NCI-H69 (cell line): ENCODE measurements at places on chromosomes 3 and 15.
A peak's percentile ranks its signal among the peaks of the same experiment; 100 is the strongest.

- DNase-seq, result no peak
Observed at GRCh38 chr15:28900041-28900891, 14.5 kb downstream of the APBA2 start.

- DNase-seq, result no peak
Observed at GRCh38 chr3:196793246-196793645, 53.6 kb downstream of the PAK2 start.

GRCh38 chr3:49761661-49762060, 24.7 kb downstream of the IP6K1 start:
- no peak for DNase-seq

GRCh38 chr3:14634763-14635400, 16.7 kb upstream of the CCDC174 start:
- peak; percentile 91 for DNase-seq

- DNase-seq, result no peak
Observed at GRCh38 chr3:126378341-126378751, 16.4 kb upstream of the CFAP100 start.

DNA sequence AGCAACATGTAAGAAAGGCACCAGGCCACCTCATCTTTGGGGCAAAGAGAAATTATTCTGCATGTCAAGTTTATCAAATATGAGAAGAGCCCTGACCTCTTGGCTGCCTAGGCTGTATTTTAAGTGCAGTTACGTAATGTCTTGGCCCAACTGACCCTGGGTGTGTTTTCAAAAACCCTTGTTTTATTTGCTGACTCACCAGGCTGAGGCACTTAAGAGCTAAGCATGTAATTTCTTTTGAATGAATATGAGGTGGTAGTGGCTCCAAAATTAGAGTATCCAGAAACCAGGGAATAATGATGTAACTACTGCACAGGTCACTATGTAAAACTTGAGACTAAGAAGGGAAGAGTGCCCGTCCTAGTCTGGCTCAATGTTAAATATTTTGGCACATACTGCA, 24.3 kb downstream of the PGPEP1L start:
- peak; percentile 63 for DNase-seq

DNA sequence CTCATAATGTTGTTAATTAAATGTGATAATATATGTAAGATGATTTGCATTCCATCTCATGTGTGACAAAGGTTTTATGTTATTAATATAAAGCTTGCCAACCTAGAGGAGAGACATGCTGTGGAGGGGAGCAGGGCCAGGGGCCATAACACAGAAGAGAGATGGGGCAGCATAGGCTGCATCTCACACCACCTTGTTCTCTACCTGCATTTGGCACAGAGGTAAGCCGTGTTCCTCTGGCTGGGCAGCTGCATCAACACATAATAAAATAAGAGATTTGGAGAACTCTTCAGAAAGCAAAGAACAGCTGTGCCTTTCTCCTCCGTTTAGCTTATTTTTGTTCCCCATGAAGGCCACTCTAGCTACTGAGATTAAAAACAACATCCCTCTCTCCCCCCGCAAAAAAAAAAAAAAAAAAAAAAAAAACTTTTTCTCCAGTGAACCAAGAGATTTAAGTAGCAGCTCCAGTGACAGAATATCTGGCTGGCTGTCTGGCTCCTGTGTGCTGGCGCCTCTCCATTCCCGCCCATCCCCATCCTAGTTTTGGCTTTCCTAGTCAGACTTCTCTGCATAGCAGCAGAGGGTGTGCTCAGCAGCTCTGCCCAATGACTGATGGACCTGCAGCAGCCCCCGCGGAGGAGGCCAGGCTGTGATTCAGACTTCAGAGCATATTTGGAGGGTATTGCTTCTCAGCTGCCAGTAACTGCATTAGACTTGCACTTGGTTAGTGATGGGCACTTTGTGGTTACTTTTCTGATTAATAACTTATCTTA, 52.2 kb upstream of the STXBP5L start:
- DNase-seq, result peak; percentile 15

DNA sequence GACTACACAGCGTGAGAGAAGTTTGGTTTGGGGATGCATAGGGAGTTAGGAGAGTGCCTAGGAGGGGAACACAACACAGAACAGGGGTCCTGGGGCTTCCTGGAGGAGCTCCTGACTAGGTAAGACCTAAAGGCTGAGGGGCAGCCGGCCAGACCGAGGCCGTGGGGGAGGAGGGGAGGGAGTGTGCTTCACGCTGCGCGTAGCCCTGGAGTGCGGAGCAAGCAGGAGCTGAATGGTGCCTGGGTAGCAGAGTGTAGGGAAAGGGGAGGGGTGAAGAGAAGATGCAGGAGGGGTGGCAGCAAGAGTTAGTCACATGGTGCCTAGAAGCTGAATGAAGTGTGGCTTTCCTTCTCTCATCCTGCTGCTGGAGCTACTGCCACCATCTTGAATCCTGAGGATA, 32.4 kb upstream of the HHATL start:
- no peak for DNase-seq

DNA sequence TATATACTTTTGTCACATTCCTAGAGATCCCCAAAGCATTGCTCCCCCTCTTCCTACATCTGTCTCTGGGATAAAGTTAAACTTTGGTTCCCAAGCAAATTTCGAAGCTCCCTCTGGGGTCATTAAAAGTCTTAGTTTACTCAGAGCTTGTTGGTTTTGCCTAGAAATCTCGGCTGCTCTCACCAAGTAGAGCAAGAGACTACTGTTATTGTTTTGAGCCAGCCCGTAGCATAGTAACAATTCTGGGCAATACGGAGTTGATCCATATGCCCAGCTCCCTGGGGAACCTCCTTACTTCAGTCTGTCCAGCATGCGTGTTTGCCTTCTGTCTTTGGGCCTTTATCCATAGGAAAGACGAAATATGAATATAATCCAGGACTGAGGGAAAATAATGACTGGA, 10.0 kb upstream of the P3H2 start:
- DNase-seq, result no peak

DNA sequence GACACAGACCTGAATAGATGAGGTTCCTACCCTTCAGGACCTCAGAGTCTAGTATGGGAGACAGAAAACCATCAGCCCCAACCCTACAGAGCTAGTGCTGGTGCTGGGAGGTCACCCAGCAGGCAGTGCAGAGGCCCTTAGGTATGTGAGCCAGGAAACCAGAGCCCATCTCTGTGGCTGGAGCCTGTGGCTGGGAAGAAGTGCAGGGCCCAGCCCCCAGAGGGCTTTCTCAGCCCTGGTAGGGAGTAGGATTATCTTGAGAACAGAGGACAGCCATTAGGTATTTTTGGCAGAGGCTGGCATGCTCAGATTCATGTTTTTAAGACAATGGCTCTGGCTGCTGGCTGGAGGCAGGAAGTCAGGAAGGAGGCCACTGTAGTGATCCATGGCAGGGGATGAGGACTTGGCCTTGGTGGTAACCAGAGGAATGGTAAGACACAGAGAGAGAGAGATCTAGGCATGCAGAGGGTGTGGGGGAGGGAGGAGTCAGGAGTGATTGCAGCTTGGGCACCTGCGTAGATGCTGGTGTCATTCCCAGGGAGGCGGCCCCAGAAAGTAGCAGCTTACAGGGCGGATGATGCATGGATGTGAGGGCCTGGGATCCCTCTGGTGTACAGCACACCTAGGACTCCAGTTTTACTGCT, 220.9 kb upstream of the EIF1B start:
- no peak for DNase-seq

DNA sequence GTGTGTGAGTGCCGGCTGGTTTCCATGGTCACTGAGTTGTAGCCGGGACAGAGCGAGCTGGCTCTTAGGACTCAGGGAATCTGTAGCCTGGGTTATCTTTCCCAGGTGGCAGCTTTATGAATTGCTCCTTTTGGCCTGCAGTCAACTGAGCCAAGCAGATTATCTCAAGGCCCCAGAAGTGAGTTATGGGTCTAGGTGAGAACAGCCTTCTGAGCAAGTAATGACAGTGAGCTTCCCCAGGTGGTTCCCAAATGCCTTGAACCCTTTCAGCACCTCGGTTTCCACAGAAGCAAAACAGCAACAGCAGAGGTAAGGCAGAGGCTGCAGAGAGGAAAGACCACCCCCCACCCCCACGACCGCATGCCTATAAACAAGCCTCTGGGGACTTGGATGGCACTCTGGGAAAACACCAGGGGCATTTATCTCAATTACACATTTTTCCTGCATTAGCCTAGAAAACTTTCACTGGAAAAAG, 56.7 kb upstream of the DGKG start:
- DNase-seq, result no peak

- no peak for DNase-seq
Observed at GRCh38 chr15:66849746-66850077, 147.7 kb downstream of the SMAD6 start.

DNA sequence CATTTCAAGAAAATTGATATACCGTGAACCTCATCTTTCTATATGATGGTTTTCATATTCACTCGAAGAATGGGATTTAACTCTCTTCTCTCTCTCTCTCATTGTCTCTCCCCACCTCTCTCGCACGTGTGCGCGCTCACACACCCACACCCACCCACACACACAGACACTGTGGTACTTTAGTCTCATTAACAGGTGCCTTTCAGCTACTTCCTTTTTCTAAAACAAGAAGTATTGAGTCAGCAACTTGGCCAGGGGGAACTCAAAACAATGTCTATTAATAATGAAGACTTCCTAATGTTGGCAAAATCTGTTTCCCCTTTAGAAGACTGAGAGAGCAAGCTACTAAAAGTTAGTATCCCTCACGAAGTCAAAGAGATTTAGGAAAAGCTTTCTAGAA, 150.7 kb downstream of the TMCO5A start:
- DNase-seq, result no peak

DNA sequence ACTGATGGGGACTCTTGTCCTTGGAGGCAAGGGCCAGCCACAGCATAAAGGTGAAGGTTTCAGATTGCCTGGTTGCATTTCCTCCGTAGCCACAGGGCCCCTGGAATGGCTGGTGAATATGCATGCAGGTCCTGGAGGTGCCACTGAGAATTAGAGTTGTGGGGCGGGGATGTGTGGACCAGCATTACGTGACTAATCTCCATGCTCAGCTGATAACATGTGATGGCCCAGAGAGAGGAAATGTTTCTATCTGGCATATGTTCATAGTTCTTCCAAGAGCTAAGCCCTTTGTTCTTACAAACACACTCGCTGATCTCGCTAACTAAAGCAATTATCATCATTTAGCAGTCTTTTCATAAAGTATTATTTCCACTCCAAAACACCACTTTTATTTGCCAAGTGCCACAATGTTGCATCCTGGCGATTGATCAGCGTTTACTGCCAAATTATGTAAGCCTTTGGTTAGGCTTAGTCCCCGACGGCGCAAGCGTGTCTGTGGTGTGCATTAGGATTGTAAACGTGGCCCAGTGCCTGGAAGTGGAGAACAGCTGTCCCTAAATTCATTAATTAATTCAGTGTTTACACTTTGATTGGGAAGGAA, 55.9 kb downstream of the CGNL1 start:
- DNase-seq, result peak; percentile 90

DNA sequence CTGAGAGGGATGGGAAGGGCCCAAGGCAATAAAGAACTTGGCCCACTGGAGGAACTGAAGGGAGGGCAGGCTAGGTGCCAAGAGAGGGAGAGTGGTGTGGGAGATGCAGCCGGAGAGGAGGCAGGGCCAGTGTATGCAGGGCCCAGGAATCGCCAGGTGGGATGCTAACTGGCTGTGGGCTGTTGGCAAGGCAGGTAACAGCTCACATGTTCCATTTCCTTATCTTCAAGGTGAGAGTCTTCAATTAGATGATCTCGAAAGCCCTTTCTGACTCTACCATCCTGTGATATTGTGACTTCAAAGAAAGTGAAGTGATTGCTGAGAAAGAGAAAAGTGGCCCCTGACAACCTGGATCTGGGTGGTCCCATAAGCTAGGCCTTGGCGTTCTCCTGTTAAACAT, 49.0 kb downstream of the CASR start:
- DNase-seq, result no peak

DNA sequence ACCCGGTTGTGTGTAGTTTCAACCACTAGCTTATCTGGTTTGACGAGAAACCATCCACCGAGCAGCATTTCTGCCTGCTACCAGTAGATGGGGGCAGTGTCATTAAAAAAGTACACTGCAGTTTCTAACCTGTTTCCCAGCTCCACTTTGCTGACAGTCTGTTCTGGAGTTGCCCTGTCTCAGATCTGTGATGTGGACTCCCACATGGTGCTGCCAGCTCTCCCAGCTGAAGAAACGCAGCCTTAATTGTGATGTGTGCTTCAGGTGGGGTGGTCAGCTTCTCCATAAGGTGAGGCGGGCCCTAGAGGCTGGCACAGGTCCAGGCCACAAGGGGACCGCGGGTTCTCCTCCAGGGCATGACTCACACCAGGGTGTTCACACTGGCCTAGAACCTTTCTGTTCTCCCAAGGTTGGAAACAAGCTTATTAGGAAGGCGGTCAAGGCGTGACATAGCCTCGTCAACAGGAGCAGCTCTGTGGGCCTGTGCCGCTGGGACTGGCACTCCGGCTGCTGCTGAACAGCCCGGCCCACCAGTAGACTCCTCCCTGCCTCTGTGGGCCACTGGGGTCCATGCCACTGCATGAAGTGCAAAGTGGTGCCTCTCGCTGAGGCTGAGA, 2.9 kb upstream of the FAM43A start:
- peak; percentile 88 for DNase-seq

DNA sequence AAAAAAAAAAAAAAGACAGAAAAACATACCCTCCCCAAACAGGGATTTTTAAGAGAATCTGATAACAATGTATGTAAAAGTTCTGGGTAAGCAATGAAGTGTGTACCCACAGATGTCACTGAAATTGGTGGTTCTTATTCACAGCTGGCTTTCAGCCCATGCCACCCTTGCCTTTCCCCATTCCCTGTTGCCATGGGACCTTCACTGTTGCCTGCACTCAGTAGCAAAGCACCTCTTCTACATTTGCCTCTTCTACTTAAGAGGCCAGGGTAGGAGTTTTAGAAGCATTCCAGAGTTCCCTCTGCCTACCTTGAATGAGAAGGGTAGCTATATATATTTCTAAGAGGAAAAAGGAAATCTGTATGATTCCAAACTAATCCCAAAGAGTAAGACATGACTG, 57.4 kb downstream of the FMN1 start:
- peak; percentile 16 for DNase-seq

- peak; percentile 67 for DNase-seq
Observed at GRCh38 chr3:24640330-24640877, 145.8 kb upstream of the THRB start.

DNA sequence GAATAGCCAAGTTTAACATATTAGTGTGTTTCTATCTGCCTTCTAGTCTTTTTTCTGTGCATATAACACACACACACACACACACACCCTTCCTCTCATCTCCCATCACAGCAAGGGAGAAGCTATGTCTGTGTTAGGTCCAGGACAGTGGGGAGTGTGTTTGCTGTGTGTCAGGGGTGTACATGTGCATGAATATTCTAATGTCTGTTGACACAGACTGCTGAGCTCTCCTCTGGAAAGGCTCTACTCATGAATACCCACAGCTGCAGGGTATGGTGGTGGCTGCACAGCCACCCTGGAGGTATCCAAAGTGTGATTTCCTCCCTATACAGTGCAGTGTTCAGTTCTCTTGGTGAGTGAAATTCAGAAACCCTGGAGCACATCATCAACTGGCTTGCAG, 42.9 kb downstream of the ARNT2 start:
- peak; percentile 36 for DNase-seq
